HL-60 (cell line): ENCODE measurements at places on chromosomes 11 and 22.

DNA sequence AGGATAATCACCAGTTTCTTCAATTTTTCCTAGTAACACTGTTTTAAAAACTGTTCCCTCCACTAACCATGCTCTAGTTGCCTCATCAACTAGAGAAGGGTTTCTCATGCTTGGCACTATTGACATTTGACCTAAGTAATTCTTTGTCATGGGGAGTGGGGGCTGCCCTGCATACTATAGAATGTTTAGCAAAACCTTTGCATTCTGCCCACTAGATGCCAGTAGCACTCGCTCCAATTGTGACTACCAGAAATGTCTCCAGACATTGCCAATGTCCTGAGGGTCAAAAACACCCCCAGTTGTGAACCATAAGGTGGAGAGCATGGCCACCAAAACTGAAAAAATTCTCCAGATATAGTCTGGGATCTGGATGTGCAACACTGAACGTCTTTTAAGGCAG, 27.6 kb upstream of the BMAL1 start:
- no peak for DNase-seq

GRCh38 chr22:36663561-36663960, 40.0 kb downstream of the CACNG2 start:
- DNase-seq: no peak

DNA sequence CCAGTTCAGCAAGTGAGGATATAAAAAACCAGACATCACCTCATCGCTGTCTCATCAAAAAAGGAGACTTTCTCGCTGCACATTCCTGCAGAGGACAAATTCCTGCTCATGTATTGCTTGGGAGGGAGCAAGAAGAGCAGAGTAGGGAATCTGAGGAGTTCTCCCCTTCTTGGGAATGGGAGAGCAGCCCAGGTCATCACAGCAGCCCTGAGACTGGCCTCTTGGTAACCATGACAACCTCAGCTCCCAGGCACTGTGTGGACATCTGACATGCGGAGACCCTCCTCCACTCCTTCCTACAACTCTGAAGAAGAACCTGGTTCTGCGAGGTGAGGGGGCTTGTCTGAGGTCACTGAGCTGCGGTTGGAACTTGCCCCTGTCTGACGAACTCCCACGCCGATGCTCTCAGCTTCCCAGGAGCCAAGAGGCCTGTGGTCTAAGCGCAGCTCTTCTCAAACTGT, 17.9 kb downstream of the RFPL1 start:
- DNase-seq: no peak

DNA sequence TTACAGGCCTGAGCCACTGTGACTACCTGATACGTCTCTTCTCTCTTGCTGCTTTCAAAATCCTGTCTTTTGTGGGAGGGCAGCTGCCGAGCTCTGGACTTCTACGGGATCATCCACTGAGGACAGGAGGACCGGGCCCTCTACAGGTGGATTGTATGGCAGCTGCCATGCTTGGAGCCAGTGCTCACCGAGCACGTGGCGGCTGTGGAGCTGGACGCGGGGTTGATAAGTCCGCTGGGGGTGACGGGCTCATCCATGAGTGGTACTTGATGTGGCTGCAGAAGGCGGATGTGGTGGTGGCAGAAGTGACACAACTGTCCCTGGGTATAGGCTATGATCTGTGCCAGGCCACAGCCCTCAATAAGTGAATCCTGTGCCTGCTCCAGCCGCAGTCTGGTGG, 1.8 kb upstream of the CYP2D6 start:
- no peak for DNase-seq

GRCh38 chr11:99260696-99261095, 239.9 kb downstream of the CNTN5 start:
- DNase-seq: no peak

GRCh38 chr11:18722293-18722637, 3.7 kb downstream of the IGSF22 start:
- DNase-seq: no peak

- DNase-seq: no peak
These were observed 36.0 kb upstream of the CHRNA10 start for GRCh38 chr11:3707176-3707575.
